ENCODE measurements at places on chromosomes 13 and 19.

GRCh38 chr19:47630594-47630993, 21.7 kb downstream of the BICRA start:
- no peak for DNase-seq

GRCh38 chr19:17610384-17610783, 54.9 kb downstream of the COLGALT1 start:
- no peak for DNase-seq

- DNase-seq = no peak
These were observed 13.0 kb upstream of the MYH14 start for GRCh38 chr19:50190439-50190891.

DNA sequence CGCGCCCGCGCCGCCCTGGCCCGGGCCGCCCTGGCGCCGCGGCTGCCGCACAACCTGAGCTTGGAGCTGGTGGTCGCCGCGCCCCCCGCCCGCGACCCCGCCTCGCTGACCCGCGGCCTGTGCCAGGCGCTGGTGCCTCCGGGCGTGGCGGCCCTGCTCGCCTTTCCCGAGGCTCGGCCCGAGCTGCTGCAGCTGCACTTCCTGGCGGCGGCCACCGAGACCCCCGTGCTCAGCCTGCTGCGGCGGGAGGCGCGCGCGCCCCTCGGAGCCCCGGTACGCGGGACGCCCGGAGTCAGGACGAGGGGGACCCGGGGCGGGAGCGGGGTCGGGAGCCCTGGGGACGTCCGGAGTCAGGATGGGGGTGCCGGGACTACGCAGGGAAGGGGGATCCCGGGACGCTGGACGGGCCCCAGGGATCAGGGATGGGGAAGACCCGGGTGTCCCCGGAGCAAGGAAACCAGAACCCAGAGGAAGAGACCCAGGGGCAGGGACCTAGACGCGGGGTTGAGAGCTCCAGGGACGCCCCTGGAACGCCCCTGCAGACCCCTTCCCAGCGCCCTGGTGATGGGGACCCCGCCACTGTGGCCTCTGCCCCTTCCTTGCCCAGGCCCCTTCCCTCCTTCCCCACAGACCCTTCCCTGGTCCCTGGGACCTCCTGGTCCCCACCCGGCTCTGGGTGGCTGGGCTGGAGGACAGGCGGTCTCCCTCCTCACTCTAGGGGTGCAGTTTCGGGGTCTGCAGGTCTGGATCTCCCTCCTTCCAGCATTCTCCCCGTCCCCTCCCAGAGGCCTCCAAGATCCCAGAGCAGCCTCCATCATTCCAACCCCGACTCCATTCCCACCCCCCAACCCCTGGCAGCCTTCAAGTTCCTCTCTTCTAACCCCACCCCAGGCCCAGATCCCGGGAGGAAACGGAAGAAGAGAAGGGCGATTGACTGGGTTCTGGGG, 645 bp downstream of the GRIN3B start:
- no peak for DNase-seq

- DNase-seq = no peak
These were observed 278.0 kb downstream of the FGF9 start for GRCh38 chr13:21948769-21949474.

DNA sequence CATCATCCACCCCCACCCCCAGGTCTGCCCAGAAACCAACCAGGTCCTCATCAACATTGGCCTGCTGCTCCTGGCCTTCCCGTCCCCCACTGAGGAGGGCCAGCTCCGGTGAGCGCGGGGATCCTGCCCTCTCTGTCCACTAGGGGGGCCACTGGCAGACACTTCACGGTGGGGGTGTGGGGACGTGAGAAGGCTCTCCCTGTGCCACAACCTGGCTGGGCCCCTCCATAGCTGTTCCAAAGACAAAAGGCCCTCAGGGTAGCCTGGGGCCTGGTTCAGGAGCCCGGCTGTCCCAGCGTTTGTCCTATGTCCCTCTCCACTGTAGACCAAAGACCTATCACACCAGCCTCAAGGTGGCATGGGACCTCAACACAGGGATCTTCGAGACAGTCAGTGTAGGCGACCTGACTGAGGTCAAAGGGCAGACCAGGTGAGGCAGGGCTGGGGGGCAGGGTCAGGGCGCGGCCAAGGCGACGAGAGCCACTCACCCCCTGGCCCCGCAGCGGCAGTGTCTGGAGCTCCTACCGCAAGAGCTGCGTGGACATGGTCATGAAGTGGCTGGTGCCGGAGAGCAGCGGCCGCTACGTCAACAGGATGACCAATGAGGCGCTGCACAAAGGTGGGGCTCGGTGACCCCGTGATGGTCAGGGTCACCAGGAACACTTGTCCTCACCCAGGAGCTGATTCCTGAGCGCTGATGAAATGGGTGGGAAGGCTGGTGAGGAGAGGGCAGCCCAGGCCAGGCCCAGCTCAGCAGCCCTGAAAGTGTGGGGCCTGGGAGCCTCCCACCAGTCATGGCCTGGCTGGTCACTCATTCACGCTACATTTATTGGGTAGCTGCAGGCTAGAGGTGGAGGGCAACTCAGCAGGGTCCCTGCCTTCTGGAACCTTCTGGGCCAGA, 7.9 kb downstream of the DCAF15 start:
- DNase-seq = no peak

- DNase-seq = no peak
These were observed 22.5 kb downstream of the C19orf44 start for GRCh38 chr19:16518483-16519229.

- DNase-seq = no peak
These were observed 60.0 kb upstream of the LRCH1 start for GRCh38 chr13:46492946-46493345.

GRCh38 chr19:44745887-44746600, 2.5 kb upstream of the BCL3 start:
- DNase-seq = no peak

GRCh38 chr13:39787086-39787487, 131.6 kb downstream of the COG6 start:
- DNase-seq = no peak

DNA sequence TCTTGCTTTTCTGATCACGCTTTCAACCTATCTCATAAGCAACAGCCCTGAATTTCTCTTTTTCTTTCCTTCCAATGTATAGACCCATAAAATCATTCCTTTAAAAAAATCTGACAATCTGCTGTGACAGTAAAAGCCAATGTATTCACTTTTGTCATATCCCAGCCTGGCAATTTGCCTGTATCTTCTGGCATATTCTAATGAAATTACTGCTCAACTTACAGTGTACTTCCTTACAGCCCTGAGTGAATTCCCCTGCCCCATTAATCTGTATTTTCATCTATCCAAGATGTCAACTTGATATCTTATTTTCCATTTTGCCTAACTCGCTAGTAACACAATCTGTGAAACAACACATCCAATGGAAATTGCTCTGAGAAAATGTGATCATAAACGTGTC, 18.0 kb upstream of the SERP2 start:
- DNase-seq = no peak

DNA sequence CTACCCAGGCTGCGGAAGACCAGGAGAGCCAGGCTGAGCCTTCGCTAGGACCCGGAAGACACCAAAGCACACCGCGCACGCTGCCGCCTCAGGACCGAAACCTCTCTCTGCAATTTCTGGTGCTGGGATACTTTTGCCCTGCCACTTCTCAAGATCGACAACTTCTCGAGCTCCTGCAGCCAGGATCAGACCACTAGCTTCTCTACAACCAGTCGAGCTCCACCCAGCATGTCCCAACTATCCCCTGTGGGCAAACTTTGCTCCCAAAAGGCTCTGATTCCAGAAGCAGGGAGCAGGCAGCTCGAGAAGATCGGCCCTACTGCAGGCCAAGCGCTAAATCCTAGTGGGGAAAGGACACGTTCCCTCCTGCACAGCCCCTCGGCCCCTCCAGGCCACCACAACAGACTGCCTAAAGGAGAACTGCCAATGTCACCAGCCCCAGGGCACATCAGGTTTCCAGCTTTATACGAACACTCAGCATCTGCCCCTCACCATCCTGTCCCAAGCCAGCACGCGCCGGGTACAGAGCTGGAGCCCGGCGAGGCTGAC, 979 bp downstream of the AKAP8 start:
- DNase-seq = no peak

- DNase-seq = no peak
These were observed at the start of gene A1BG for GRCh38 chr19:58352760-58353671. Gene A1BG (minus strand): TSS chr19:58353492. CDS start chr19:58353437, 55 bp downstream.

GRCh38 chr13:94139393-94139995, 340.0 kb downstream of the DCT start:
- DNase-seq = no peak

- DNase-seq = no peak
These were observed 71.2 kb downstream of the WASF3 start for GRCh38 chr13:26628706-26629105.

- DNase-seq = no peak
These were observed 9.0 kb upstream of the MYDGF start for GRCh38 chr19:4678881-4679790.

GRCh38 chr13:60282186-60282585, 114.8 kb upstream of the TDRD3 start:
- peak; percentile 36 for DNase-seq

- DNase-seq = no peak
These were observed 119.4 kb upstream of the MIR17HG start for GRCh38 chr13:91228108-91228507.

GRCh38 chr13:109090796-109091195, 461.4 kb downstream of the MYO16 start:
- no peak for DNase-seq

- no peak for DNase-seq
These were observed 187.8 kb downstream of the LHFPL6 start for GRCh38 chr13:39415008-39415802.

GRCh38 chr13:95180513-95181245, 120.6 kb downstream of the ABCC4 start:
- no peak for DNase-seq

GRCh38 chr19:14078411-14078810, 5.8 kb downstream of the MISP3 start:
- no peak for DNase-seq

DNA sequence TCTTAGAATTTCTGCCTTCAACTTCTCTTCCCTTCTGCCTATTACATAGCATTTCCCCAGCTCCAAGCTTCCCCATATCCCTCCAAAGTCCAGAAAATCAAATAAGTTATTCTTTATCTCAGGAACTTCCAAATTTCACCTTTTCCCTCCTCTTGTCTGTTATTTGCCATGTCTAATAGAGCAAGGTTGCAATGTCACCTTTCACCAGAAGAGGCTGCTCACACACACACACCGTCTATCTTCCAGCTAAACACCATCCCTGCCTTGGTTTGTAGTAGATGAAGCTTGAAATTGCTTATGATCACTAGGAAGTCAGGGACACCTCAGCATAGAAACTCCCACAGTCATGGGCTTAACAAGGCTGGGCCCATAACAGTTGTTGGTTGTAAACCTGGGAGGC, 48.4 kb downstream of the ZNRF4 start:
- DNase-seq = no peak

- no peak for DNase-seq
These were observed 42.3 kb downstream of the LRCH1 start for GRCh38 chr13:46595136-46595884.

DNA sequence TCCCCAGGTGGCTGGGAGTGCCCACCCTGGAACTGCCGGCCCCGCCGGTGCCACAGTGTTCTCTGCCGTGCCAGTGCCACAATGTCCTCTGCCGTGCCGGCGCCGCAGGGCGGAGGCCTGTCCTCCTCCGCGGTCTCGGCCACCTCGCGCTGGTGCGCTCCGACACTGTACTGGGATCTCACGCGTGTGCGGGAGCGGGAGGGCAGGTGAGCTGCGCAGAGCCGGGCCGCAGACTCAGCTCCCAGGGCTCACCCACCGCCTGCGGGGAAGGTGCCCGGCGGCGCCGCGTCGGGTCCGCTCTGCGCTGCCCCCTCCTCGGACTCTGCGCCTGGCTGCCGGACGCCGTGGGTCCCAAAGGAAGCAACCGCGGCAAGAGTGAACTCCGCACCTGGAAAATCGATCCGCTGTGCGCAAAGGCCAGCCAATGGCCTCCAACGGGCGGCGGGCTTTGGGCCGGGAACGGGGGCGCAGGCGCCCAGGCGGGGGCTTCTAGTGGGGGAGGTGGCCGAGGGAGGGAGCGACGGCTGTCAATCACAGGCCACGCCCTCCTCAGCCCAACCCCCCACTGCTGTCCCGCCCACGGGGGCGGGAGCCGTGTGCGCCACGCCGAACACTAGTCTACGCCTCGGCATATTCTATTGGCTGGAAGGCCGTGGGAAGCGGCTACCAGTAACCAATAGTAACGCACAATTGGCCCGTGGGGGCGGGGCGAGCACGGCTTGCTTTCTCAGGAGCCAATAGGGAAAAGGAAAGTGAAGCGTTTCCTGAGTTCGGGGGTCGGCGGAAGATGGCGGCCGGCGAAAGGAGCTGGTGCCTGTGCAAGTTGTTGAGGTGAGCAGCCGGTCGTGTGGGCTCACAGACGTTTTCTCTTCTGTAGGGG, at the start of gene ALG11:
Gene ALG11, plus strand, starts transcription at position 767 of the 880 bp plus-strand sequence. Its CDS starts 21 bp downstream, at position 788.
- peak; percentile 84 for DNase-seq

DNA sequence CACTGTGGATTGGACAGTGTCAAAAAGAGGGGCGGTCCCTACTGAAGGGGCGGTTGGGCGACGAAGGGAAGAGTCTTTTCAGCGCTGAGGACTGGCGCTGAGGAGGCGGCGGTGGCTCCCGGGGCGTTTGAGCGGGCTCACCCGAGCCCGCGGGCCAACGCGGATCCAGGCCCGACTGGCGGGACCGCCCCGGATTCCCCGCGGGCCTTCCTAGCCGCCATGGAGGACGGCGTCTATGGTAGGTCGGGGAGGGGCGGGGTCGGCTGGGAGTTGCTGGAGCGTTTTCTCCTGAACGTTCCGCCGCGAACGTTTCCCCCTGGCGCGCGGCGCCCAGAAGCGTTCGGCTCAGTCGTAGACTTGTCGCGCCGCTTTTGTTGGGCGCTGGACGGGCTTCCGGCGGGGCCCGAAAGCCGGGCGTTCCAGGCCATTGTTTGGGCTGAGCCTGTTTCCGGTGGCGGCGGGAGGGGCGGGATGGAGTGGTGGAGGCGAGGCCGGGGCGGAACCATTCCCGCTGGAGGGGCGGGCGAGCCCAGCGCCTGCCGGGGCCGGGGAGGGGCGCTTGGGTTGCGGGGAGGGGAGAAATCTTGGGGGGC, at the start of gene CYTH2:
Gene CYTH2, plus strand, starts transcription at position 81 of the 593 bp plus-strand sequence. Its CDS starts 139 bp downstream, at position 220.
- no peak for DNase-seq

- no peak for DNase-seq
These were observed 2.0 kb downstream of the LHB start for GRCh38 chr19:49014870-49015255.

GRCh38 chr13:69912630-69913029, 195.0 kb upstream of the ATXN8OS start:
- peak; percentile 26 for DNase-seq
